NCI-H1694 (cell line): ENCODE measurements at places on chromosomes 4 and X.

- no peak for DNase-seq
These were observed 468.3 kb downstream of the PCDH18 start for GRCh38 chr4:137063961-137064360.

DNA sequence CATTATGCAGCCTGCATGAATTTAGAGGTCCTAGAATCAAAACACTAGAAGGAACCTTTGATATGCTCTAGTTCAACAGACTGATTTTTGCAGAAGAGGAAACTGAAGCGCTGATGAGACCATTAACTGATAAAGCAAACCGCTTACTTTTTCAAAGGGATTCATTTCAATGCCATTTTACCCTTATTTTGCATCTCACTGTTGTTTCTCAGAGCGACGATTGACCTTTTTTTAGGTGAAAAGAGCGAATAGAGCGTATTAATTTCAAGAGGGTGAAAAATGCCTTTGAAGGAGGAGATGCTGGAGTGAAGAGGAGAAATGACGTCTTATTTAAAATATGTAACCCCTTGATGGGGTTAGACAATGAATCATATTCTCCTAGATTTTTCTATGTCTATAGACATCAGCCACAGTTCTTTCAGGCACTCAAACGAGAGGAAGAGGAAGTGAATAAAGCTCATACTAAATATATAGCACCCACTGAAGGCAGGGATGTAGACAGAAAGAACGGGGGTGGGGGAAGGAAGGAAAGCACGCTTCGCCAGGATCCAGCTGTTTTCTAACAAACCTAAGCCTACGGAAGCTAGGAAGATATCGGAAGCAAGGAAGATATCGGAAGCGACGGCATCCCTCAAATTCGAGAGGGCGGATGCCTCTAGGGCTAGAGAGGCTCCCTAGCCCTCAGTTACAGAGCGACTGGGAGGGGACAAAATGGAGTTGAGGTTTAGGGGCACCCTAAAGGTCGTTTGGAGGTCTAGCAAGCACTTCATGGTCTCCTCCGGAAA, 848 bp downstream of the ACSL4 start:
- no peak for DNase-seq

- no peak for DNase-seq
These were observed 1449.7 kb downstream of the PCDH7 start for GRCh38 chr4:32169841-32170240.

- no peak for DNase-seq
These were observed 70.1 kb upstream of the CBR4 start for GRCh38 chr4:169079942-169080827.
